ENCODE measurements at places on chromosomes 3 and 15.

DNA sequence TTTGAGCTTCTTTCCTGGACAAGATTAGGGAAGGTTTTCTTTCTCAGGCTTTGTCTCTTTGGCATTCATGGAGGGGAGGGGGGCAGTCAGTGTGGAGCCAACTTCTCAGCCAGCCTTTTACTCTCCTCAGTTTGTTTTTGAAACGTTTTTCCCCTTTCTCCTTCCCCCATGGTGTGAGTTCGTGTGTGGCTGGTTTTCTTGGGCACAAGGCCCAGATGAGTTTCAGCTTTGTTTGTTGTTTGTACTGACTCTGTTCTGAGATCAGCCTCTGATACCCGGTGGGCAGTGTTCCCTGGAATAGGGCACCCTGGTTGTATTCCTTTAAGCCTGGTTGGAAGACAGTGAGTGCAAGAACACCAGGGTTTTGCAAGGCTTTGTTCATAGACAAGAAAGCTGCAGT, 168.2 kb upstream of the RARB start:
- DNase-seq: no peak

GRCh38 chr3:150285601-150286000, 122.5 kb upstream of the TSC22D2 start:
- no peak for DNase-seq

DNA sequence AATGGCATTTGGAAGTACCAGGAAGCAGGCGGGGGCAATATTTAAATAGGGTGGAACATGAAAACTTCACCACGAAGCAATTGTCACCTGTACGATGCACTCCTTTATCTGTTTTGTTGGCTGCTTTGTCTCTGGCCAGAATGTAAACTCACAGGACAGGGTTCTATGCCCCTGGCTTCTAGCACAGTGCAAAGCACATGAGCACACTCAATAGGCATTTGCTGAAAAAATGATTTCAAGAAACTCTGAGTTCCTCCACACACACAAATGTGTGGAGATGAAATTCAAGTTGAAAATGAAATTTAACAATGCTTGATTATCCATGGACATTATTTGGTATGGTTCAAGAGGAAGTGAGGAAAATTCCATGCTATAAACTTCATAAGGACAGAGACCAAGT, 229.6 kb upstream of the FEZF2 start:
- DNase-seq: no peak

GRCh38 chr3:107543666-107544065, 20.9 kb downstream of the BBX start:
- no peak for DNase-seq

DNA sequence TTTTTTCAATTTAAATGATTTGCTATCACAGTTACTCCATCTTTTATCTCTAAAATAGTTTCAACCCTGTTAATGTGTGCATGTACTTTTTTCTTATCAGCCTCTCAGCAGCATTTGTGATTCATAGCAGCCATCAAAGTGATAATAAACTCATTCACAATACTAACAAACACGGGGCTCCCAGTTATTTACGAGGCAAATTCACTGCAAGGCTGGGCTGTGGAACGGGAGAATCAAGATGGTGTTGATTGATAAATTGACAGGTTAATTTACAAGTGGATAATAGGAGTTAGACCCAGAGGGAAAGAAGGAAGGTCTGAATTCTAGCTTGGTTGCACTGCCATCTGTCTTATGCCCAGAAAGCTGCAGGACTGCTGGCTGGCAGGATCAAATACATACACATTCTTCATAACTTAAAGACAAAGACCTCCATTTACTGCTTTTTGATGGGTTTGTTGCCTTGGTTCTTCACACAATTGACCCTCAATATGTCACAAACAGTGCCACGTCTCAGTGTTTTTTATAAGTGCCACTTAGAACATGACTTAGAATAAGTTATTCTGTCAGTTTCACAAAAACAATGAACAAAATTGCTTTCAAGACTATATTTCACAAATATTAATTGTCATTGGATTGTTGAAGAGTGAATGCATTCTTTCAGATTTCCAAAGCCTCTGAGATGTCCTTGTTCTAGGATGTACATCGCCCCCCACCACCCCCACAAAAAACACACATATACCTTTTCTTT, 562.8 kb downstream of the NR2F2 start:
- DNase-seq: no peak
